Endothelial cell of umbilical vein (primary cell): ENCODE measurements at places on chromosomes 13 and 19.

GRCh38 chr19:42468273-42468796 is 25.6 kb upstream of the CXCL17 start:
- no peak for DNase-seq

DNA sequence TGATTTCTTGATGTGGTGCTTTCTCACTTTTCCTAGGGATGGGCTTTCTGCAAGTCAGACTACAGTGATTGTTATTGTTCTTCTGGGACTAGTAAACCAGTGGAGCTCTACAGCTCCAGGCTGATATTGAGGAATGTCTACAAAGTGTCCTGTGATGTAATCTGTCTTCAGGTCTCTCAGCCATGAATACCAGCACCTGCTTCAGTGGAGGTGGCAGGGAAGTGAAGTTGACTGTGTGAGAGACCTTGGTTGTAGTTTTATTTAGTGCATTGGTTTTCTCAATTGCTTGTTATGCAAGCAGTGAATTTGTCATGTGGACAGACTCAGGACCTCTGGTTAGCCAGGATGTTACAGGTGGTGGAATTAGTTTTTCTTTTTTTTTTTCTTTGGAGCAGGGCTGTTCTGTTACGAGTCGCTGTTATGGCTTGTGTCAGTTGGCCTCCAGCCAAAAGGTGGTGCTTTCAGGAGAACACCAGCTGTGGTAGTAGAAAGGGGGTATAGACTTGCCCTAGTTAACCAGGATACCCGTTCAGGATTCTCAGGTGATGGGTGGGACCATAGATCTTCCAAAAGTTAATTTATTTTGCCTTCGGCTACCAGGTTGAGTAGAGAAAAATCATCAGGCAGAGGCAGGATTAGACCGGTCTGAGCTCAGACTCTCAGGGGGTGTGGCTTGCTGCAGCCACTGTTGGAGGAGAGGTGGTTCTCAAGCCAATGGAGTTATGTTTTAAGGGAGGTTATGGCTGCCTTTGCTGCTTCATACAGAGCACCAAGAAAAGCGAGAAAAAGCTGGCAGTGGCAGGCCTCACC is 11.9 kb upstream of the ZNF675 start:
- no peak for DNase-seq

- no peak for DNase-seq
These were observed 8.7 kb downstream of the ADAMTSL5 start for GRCh38 chr19:1503925-1504773.

- no peak for DNase-seq
These were observed 3.2 kb downstream of the CCNP start for GRCh38 chr19:40223135-40223822.

GRCh38 chr19:46714444-46715106 is 2.3 kb downstream of the PRKD2 start:
- peak; percentile 44 for DNase-seq

DNA sequence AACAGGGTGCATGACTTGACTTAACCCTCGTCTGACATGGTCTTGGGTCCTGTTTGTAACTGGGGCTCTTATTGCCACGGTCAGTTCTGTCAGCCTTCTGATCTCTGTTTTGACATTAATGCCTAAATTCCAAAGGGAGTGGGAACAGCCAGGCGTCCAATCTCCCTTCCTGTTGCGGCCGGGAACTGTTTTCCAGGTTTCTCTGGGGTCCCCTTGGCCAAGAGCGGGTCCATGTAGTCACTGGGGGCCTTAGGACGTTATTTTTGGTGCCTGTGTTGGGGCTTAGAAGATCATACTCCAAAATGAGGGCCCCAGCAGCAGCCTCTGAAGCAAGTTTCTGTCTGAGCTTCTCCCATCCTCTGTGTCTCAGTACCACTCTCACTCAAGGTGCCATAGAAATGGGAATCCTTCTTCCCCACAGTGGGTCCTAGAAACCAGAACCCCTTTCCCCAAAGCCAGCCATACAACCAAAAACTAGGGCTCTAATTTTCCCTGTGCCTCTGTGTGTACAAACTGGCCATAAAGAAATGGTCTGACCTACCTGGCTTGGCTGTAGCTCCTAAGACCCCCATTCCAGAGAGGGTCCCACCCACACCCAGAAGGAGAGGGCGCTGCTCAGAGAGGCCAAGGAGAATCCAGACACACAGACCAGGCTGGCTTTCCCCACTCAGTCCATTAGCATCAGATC is 50.4 kb downstream of the C13orf46 start:
- DNase-seq, result no peak

- no peak for DNase-seq
These were observed 125.5 kb downstream of the KCNRG start for GRCh38 chr13:50140581-50141374.

DNA sequence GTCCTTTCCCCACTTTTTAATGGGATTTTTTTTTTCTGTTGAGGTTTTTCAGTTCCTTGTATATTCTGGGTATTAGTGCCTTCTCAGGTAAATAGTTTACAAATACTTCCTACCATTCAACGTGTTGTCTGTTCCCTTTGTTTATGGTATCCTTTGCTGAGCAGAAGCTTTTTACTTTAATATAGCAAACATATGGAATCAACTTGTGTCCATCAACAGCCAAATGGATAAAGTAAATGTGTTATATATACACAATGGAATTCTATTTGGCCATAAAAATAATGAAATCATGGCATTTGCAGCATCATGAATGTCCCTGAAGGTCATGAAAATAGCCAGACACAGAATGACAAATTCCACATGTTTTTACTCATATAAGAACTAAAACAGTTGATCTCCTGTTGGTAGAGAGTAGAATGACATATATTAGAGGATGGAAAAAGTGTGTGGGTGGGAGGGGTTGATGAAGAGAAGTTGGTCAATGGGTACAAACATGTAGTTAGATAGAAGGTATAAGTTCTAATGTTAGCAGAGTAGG is 500.8 kb downstream of the SLITRK6 start:
- no peak for DNase-seq

DNA sequence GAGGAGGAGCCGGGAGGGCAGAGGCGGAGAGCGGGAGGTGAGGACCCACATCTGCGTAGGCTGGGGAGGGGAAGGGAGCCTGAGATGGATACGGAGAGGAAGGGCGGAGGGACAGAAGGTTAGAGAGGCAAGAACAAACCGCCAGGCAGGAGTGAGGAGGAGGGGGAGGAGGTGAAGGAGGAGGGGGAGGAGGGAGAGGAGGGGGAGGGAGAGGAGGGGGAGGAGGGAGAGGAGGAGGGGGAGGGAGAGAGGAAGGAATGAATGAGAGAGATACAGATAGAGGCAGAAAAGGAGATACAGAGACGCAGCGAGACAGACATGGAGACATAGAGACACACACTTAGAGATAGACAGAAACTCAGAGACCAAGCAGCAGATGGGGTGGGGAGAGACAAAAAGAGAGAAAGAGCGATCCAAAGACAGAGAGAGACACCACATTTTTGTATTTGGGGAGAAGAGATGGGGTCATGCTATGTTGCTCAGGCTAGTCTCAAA is 782 bp upstream of the CA11 start:
- no peak for DNase-seq

GRCh38 chr19:40571005-40571318 is 5.7 kb upstream of the SHKBP1 start:
- DNase-seq, result no peak

GRCh38 chr19:11204943-11205349 is 7.6 kb upstream of the KANK2 start:
- DNase-seq, result no peak

- DNase-seq, result peak; percentile 3
These were observed 5.2 kb downstream of the CHAMP1 start for GRCh38 chr13:114319441-114319913.

DNA sequence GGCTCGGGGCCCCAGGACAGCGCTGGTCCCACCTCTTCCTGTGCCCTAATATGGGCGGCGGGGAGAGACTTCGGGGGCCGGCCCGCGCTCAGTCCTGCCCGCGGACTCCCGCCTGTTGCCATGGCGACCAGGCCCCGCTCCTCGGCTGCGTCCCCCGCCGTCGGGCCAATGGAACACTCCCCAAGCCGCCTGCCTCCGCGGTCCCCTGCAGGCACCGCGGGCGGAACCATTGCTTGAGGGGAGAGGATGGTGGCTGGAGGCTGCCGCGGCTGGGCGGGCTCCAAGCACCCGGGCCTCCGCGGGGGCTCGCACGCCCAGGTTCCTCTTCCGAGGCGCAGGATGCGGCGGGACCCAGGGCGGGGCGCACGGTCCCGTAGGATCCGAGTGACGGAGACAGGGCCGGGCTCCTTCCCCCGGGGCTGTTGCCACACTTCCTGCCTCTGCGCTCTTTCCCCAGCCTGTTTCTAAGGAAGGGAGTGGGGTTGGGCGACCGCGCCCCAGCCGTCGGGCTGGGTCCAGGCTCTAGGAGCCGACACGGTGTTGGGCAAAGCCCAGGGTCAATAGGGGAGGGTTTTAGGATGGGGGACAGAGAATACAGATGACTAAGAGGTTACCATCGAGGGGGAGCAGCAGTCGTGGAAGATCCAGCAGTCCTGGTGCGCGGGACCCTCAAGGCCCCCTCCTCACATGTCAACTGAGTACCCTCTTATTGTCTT is 1.2 kb upstream of the JUNB start:
- peak; percentile 91 for DNase-seq

DNA sequence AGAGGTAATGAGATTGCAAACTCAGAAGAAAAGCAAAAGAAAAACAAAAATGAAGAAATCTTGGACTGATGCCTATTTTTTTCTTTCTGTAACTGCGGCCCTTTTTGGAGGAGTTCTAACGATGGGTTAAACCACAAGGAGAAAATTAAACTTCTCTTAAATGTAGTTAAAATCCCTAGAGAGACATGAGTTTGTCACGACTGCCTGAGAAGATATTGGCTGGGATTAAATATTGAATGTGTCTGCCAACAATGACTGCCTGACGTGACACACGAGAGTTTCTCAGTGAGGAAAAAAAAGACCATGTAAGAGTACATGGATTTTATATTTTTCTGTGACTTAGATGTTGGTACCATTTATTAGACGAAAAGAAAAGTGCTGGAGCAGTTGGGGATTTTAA is 1013.4 kb downstream of the PCDH9 start:
- no peak for DNase-seq

GRCh38 chr13:32881777-32882145 is 134.5 kb upstream of the KL start:
- no peak for DNase-seq

GRCh38 chr19:2484178-2484937 is 8.4 kb downstream of the GADD45B start:
- DNase-seq, result no peak

- peak; percentile 87 for DNase-seq
These were observed 1620.6 kb upstream of the MIR17HG start for GRCh38 chr13:89726690-89727435.

DNA sequence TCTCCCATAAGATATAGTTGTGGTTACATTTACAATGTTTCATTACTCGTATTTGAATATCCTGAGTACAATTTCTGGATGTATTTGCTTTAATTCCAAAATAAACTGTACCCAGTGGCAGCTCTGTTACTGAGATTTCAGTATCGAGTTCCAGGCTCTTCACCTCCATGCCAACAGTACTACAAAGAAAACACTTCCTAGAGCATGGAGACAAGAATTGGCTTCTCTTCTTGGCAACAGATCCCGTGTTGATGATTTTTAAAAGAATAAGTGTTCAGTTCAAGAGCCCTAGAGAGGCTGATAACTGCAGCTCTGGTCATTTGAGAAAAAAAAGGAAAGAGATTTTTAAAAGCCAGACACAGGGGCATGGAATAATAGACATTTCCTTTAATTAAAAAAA is 302.8 kb downstream of the EFNB2 start:
- no peak for DNase-seq

- DNase-seq, result no peak
These were observed 671.0 kb upstream of the SLITRK1 start for GRCh38 chr13:84553227-84553626.

DNA sequence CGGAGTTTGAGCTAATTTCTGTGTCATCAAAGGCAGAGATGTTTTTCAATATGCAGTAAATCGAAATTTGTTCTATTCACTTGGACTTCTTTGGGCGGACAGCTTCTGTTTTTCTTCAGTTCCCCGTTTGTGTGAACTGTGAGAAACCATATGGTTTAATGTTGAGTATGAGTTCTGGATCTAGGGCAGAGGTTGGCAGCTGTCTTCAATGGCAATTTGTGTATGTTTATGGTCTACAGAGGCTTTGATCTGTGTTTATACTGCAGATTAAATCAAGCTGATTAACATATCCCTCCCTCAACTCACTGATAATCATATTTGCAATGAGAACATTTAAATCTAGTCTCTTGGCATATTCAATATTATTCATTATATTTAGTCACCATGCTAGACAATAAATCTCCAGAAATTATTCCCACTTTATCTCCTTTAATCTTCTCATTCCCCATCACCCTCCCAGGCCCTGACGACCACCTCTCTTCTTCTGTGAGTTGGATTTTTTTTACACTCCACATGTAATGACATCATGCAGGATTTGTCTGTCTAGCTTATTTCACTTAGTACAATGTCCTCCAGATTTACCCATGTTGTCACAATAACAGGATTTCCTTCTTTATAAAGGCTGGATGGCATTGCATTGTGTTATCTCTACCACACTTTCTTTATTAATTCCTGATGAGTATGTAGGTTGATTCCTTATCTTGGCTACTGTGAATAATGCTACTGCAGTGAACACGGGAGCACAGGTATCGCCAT is 9.0 kb downstream of the ZNF331 start:
- peak; percentile 49 for DNase-seq

- peak; percentile 63 for DNase-seq
These were observed at the start of gene ZBTB7A for GRCh38 chr19:4066682-4067395. Gene ZBTB7A (minus strand): TSS chr19:4066899. CDS start chr19:4055232, 11,667 bp downstream.

DNA sequence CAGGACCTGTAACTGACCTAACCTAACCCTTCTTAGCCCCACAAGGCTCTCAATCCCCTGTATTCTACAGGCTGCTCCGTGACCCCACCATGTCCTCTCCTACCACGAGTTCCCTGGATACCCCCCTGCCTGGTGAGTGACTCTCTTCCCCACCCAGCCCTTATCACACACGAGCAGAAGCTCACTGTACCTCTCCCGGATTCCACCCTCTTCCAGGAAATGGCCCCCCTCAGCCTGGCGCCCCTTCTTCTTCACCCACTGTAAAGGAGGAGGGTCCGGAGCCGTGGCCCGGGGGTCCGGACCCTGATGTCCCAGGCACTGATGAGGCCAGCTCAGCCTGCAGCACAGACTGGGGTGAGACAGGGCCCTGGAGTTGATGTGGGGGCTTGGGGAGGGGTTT is 1.3 kb downstream of the NR1H2 start:
- DNase-seq, result no peak

DNA sequence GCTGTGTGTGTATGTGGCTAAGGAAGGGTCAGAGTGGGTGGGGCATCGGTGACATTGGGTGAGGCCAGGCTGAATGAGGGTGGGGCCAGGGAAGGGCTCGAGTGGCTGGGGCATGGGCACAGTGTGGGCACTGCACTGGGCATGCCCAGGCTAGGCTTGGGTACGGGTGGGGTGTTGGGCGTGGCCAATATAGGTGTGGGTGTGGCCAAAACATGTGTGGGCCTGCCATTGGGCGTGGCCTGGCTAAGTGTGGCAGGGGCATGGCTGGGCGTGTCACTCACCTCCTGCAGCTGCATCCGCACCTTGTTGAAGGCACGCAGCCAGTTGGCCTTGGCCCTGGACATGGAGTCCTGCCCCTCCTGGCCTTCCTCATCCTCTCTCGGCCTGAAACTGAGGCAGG is 33.2 kb downstream of the UNC13A start:
- DNase-seq, result no peak
